Fibroblast of skin of right quadriceps (primary cell): ENCODE measurements at places on chromosomes 11 and 22.

- DNase-seq = no peak
Observed at GRCh38 chr11:65420506-65420905, 2.1 kb upstream of the NEAT1 start.

GRCh38 chr22:17866127-17866526, 91.9 kb upstream of the BID start:
- DNase-seq = no peak

- no peak for DNase-seq
Observed at GRCh38 chr11:68715456-68716122, 31.2 kb downstream of the GAL start.

DNA sequence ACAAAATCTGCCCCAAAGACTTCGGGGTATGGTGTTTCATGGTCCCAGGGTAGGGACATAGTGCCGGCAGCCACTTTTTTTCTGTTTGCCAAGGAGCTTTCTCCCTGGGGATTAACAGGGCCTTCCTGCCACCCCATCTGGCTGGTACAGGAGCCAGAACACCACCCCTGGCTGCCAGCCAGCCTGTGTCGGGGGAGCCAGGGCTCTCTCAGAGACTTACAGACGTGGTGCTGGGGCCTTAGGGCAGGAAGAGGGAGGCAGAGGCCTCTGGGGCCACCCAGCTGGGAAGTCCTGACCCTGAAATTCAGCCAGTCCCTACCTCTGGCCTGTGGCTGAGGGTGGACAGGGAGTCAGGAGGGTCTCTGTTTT, 52.4 kb upstream of the CDON start:
- no peak for DNase-seq

- DNase-seq = peak; percentile 2
Observed at GRCh38 chr11:5129457-5129877, 8.7 kb downstream of the OR52A5 start.

DNA sequence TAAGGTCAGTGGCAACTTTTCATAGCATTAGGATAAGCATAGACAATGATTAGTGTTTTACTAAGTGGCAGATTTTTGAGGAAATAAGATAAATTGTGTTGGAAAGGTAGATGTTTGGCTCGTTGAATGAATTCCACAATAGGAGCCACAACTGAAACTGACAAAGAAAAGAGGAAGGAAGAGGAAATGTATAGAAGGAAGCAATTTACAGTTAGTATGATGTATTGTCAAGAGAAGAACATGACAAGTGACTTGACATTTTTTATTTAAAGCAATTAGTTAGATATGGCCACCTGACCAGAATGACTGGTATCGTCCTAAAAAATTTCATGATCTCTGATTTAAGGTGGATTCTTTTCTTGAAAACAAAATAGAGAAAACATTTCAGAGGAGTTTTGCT, 3.1 kb upstream of the RAG2 start:
- no peak for DNase-seq

DNA sequence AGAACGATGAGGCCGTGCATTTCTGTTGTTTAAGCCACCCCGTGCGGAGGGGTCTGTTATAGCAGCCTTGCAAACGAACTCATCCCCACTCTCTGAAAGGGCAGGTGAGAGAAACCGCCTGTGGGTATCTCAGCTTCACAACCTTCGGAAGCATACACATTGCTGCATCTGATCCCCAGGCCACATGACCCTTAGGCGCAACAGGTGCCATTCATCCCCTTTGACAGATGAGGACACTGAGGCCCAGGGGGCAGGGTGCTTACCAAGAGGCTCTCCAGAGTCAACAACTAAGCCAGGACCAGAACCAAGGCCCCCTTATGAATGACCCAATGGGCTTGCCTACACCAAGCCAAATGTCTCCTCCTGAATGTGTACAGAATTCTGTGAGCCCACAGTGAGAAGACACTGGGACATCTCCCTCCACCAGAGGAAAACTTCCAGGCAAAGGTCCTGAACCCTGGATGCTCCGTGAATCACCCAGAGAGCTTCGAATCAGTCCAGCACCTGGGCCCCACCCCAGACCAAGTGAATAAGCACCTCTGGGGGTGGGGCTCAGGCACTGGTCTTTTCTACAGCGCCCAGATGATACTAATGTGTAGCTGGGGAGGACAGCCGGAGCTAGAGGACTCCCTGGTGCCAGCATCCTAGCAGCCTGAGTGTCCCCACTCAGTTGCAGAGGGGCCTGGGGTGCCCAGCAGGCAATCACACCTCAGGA, 83.2 kb downstream of the BUD13 start:
- no peak for DNase-seq

GRCh38 chr11:8309311-8309710, 45.6 kb upstream of the LMO1 start:
- DNase-seq = no peak

- DNase-seq = no peak
Observed at GRCh38 chr11:45483416-45483815, 182.0 kb downstream of the CHST1 start.
